M059J (cell line): ENCODE measurements at places on chromosomes 2 and 18. TPM values are rescaled to one million over a fixed set of nuclear protein-coding genes. Genes with fewer than 3 reads are reported as not detected.

Gene DNAJC10
- 48.7 and 86.9 TPM in 2 replicates for total RNA-seq

Gene SP3
- total RNA-seq: 55.9 and 98.8 TPM in 2 replicates

Gene INHA
- 0.12 and 0.20 TPM in 2 replicates for total RNA-seq

- DNase-seq: no peak
Measured at GRCh38 chr18:69455125-69455524, 54.4 kb downstream of the DOK6 start.

DNA sequence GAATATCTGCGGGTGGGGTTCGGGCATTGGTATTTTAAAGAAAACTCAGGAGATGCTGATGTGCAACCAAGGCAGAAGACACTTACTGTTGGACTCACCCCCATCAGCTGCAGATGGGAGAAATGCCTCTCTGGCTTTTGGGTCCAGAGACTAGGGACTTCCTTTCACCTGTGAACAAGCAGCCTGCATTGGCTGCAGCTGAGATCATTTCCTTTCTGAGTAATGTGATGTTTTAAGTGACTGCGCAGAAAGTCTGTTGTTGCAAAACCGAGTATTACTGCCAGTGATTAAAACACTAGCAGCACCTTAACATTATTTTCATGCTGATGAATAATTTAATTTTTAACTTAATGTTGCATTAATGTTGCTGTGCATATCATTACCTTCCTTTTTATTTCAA, 143.0 kb downstream of the TSN start:
- DNase-seq: peak; percentile 24

DNA sequence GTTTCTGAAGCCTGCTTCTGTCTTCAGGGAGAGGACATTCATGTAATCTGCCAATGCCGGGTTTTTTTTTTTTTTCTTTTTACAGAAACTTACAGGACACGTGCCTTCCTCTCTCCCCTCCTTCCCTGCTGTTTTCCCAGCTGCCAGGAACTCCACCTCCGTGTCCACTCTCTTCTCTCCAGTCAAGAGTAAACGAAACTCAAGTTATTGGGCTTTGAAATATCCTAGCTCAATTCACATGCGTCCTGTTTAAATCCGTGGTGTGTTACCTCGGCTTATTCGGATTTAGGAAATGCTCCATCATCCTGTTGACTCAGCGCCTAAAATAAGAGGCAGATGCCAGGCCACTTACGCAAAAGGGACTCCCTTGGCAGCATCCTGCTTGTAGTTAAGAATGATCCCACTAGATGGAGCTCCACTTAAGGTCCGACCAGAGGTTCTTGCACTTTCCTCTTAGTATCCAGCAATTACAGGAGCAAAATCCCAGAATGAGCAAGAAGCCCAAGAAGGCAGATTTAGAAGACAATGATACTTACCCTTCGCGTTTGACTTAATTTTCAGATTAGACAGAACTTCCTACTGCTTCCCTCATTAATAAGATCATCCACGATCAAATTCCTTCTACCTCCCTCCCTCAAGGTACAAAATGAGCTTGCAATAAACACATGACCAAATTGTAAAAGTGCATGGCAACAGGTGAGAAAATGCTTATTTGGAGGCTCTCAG, 97.2 kb upstream of the ZCCHC2 start:
- DNase-seq: peak; percentile 95

GRCh38 chr2:5590886-5591285, 101.3 kb upstream of the SOX11 start:
- DNase-seq: no peak
